ENCODE measurements at places on chromosomes 6 and 20. TPM values are rescaled to one million over a fixed set of nuclear protein-coding genes. Genes with fewer than 3 reads are reported as not detected.

FGD2 gene
- total RNA-seq, result 24.2 TPM

GPR6 gene
- not detected for total RNA-seq

GRCh38 chr6:41647061-41647511 lies 8.8 kb downstream of the MDFI start:
- no peaks in the 10 kb centered on the region for H3K27me3 ChIP-seq
- no peak overlapping the region for H3K4me3 ChIP-seq
- H3K36me3 ChIP-seq, result peaks cover 71% of the 10 kb centered on the region
- no peak overlapping the region for H3K27ac ChIP-seq
- peaks cover 32% of the 10 kb centered on the region for H3K4me1 ChIP-seq

GRCh38 chr6:24721461-24722215 lies 2.7 kb upstream of the C6orf62 start:
- H3K27me3 ChIP-seq, result no peaks in the 10 kb centered on the region
- peak overlapping the region; percentile 87 for H3K27ac ChIP-seq
- H3K4me3 ChIP-seq, result peak overlapping the region; percentile 59
- H3K4me1 ChIP-seq, result peaks cover 4% of the 10 kb centered on the region
- no peak for DNase-seq
- H3K36me3 ChIP-seq, result peaks cover 5% of the 10 kb centered on the region
